ENCODE measurements at places on chromosomes 16 and 17.

DNA sequence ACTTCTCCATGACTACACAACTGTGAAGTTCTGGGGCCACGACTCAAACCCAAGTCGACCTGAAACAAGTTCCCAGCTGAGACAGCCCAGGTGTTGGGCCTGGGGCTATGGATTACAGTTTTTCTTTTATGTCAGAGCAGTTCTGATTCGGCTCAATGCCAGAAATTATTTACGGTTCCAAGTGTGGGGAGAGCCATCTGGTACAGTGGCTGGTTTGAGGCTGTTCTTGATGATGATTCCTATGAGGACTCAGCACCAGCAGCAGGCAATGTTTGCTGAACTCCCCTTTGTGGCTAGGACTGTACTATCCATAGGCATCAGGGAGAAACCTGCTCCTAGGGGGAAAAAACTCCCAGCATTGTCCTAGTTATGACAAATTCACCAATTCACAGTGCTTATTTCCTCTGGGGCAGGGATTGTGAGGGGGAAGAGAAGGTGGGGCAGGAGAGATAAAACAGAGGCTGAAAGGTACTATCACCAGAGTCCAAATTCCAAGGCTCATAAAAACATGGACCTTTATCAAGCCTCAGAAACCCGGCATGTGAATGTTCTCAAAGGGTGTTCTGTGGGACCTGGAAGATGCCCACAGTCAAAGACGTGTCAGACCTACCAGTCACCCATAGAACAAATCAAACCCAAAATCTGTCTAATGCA is 18.2 kb upstream of the CMTM4 start:
- no peak for DNase-seq

DNA sequence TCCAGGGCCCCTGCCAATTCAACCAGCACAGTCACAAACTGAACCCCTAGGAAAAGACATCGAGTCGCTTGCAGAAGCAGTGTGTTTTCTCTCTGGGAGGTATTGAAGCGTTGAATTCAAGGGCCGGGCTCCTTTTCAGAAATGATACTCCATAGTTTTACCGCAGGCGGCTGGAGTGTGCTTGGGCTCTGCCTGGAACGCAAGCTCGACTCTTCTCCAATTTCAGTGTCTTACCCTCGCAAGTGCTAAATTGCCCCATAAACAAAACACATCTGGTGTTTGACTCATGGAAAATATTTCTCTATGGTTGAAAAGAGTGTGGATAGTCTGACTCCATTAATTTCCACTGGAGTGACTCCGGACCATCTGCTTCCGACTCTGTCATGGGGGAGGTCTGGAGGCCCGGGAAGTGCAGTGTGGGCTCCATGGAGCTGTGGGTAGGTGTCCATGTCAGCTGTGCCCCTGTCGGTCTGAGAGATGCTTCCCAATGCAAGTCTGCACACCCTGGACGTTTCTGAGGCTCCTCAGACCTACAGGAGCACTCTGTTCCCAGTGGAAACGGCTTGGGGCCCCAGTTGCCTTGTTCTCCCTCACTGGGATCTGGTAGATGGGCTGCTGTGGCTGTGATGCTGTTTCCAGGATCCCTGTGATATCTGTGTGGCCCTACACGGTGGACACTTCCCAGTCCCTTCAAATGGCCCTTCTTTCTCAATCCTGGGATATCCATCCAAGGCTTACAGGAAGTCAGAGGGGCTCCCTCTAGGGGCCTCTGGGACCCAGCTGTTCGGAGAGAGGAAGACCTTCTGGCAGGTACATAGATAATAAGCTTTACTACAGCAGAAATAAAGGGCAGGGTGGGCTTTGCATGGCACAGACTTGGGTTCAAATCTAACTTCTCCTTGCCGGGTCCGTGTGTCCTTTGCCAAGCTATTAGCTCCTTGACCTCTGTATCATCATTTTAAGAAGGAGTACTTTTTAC is 119.8 kb upstream of the CDH13 start:
- DNase-seq: no peak

- DNase-seq: no peak
These were observed 79.7 kb downstream of the MRTFB start for GRCh38 chr16:14150796-14151195.

GRCh38 chr17:18185391-18185790 is 1.8 kb downstream of the ALKBH5 start:
- DNase-seq: no peak

DNA sequence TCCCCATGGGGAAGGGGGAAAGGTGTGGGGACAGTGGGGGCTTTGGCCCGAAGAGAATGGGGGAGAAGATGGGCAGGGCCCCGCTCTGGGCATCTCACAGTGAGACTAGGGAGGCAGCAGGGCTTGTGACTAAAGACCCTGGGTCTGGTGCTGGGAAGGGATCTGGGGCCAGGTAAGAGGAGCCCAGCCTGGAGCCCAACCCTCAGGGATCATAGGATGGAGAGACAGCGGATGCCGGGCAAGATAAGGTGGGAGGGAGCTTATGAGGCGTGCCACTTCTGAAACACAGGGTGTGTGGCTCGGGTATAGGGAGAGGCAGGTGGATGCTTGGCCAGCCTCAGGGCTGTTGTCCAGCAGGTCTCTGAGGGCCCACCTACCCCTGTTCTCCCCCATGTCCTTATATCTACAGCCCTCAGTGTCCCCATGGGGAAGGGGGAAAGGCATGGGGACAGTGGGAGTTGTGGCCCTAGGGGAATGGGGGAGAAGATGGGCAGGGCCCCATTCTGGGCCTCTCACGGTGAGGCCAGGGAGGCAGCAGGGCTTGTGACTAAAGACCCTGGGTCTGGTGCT is 15.4 kb downstream of the USP6 start:
- no peak for DNase-seq

DNA sequence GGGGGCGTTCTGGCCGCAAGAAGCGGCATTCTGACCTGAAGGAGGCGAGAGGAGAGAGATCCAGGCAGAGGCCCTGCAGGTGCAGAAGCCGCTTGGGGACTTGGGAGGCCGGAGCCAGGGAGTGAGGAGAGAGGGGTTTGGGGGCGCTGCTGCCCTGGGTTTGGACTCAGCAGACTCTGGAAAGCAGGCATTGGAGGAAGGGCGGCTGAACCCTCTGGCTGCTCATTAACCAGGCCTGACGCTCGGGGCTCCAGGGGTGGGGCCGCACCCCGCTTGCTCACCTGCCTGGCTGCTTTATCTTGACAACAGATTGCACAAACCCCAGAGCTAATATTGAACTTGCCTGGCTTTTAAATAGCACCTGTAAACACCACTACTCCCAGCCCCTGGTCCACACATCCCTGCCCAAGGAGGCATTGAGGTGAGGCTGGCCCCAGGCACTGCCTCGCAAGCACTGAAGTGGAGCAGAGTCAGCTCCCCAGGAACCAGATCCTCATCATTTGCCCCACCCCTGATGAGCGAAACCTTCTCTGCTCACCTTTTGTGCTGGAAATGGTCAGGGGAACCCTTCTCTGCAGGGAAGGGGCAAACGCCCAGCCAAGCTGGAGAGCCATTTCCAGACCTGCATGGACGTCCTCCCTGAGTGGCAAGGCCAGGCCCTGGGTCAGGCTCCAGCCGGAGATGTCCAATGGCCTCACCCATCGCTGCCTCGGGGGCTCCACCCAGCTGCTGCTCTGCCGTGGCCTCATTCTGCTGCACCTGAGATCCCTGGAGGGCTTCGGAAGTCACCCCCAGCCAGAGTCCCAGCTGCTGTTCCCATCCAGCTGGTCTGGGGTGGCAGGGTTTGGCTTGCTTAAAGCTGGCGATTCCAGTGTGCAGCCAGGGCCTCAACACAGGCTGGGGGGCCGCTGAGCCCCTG is 190.2 kb upstream of the GSE1 start:
- DNase-seq: no peak

GRCh38 chr16:27739606-27740357 is 189.8 kb downstream of the KATNIP start:
- no peak for DNase-seq

DNA sequence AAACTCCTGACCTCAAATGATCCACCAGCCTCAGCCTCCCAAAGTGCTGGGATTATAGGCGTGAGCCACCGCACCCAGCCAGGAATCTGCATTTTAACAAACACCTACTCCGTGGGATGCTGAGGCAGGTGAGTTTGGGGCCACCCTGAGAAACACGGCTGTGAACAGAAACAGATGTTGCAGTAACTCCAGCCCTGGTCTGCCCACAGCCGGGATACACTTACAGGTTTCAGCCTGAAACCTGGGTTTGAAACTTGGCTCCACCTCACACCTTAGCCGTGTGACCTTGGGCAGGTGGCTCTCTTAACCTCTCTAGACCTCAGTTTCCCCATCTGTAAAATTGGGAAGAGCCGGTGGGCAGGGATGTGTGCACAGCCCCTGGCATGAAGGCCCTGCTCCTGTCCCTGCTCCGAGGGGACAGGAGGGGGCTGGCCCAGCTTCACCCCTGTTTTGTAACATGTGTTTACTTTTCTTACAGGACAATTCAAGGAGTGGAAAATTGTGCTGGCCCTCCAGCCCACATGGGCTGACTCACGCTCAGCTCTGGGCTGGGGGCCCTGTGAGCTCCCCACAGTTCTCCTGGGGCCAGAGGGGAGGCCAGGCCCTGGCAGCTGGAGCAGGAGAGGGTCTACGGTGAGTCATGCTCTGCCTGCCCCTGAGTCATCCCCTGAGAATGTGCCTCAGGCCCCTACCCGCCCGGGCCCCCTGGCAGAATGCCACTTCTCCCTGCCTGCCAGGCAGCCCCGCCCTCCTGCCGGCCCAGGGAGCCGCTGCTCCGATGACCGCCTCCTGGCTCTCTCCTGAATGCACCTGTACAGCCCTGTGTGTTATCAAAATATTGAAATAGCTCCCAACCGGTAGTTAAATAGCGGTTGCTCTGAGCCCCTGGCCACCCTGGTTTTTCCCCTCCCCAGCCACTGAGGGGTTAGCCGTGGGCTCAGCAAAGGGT is 7.7 kb upstream of the PPL start:
- DNase-seq: no peak

DNA sequence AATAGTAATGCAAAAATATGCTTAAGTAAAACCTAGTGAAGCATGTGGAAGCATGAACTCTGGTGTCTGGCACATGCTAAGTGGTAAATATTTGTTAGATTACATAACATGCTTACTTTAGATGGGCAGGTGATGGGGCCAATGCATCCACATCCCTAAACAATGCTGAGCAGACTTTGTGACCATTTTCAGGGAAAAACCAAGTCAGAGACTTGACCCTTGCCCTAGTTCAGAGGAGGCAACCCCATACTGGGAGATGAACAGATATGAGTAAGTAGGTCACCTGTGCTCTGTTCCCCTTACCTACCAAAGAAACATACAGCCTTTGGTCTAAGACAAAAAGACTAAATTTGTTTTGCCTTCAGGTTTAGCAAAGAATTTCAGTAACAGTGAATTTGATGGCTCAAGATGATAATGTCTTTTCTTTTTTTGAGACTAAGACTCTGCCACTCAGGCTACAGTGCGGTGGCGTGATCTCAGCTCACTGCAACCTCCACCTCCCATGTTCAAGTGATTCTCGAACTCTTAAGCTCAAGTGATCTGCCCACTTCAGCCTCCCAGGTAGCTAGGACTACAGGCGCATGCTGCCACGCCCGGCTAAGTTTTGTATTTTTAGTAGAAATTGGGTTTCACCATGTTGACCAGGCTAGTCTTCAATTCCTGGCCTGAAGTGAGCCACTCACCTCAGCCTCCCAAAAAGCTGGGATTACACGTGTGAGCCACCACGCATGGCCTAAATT is 91.4 kb downstream of the HIC1 start:
- no peak for DNase-seq

DNA sequence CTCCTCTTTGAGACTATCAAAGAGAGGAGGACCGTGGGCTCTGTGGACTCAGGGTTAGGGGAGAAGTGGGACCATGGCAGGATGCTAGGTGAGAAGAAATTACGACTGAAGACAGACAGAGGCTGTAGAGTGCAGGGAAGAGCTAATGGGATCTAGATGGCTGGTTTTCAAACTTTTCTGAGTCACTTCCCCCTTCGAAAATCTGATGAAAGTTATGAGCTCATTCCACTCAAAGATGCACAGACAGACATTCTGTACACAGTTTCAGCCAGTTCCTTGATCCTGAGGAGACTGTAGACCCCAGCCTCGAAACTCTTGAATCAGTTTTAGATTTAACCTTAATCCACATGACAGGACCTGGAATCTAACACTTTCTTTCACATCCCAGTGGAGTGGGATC is 40.7 kb downstream of the RGS9 start:
- DNase-seq: no peak

GRCh38 chr17:79927688-79928501 is 88.7 kb upstream of the CBX4 start:
- DNase-seq: no peak

DNA sequence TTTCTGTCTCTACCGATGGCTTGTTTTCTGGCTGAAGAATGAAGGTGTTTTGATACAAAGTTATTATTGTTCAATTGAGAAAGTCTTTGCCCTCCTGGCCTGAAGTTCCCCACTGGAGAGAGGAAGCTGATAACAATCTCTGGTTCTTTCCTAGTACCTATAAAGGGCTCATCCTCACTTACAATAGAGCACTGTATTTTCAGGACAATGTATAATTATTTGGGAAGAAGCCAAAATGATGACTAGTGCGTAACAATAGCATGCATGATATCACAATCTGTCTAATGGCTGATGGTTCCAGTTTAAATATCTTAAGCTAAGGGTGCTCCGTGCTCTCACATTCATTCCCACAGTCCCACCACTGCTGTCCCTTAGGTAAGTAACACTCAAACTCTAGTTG is 230.7 kb downstream of the IRX3 start:
- no peak for DNase-seq

- no peak for DNase-seq
These were observed 5.8 kb downstream of the HOXB3 start for GRCh38 chr17:48584223-48584741.

GRCh38 chr17:80774146-80774545 is 217.5 kb upstream of the CHMP6 start:
- DNase-seq: no peak

DNA sequence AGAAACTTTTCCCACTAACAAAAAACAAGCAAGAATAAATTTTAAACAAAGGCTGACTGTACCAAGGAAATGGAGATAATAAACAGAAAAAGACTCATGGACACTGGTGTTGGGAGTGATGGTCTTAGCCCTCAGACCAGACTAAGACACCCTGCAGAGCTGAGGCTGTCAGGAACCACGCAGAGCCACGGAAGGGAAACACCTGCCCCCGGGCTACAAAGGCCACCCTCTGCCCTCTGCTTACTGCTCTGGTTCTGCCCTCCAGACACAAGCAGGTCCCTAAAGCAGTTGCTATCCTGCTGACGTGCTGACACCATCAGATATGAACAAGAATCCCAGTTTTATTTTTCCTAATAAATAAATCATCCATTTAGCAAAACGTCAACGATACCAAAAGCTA is 80.0 kb downstream of the ANKRD11 start:
- DNase-seq: no peak

GRCh38 chr16:87202346-87202745 is 114.8 kb downstream of the C16orf95 start:
- no peak for DNase-seq

GRCh38 chr16:27818246-27818645 is 245.3 kb downstream of the GSG1L start:
- DNase-seq: no peak

GRCh38 chr17:74089380-74089779 is 114.1 kb upstream of the RPL38 start:
- no peak for DNase-seq

DNA sequence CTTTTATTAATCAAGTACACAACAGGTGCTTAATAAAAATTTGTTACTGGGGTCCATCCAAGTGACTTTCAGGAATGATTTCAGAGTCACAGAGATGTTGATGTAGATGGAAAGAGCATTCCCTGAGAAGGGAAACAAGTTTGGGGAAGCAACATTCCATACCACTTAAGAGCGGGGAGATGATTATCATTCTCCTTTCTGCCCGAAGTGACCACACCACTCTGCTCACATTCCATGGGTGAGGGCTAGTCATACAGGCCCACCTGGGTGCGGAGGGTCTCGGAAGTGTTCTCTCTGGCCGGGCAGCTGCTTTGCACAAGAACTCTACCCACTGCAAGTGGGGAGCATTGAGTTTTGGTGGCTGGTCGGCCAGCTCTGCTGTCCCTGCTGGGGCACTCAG is 231.4 kb downstream of the SNX29 start:
- no peak for DNase-seq
